Kasumi-1 (cell line): ENCODE measurements at places on chromosomes 7 and 10.

DNA sequence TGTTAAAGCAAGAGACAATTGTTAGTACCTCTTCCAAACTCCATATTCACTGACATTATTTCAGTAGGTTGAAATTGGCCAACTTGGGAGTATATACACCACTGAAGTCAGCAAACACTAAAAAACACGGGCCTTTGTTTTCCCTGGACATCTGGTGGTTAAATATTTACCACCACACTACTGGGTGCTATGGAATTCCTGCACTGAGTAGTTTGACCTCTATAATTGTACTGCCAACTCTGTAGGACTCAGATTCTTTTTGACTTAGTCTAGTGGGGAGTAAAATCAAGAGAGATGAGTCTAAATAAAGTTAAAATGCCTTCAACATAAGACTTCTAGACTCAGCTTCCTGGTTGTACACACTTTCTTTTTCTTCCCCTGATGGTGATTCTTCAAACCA is 41.3 kb upstream of the TES start:
- DNase-seq = no peak

GRCh38 chr10:19097151-19097550 is 48.5 kb downstream of the MALRD1 start:
- no peak for DNase-seq

GRCh38 chr10:77546042-77546441 is 91.6 kb downstream of the KCNMA1 start:
- no peak for DNase-seq

DNA sequence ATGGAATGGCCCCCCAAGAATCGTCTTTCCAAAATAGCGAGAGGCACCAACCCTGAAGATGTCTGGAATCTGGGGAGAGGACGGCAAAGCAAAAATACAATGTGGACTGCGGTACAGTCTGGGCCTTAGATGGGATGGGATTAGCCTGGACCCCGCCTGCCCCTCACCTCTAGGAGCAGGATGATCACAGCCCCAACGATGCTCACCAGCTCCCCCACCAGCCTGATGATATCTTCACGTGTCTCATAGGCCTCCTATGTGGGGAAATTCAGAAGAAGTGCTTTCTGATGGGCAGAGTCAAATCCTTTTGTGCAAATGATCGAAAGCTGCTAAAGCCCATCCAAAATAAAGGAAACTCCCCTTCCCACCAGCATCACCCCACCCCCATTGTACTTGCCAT is 18.2 kb downstream of the TRPV5 start:
- DNase-seq = no peak

DNA sequence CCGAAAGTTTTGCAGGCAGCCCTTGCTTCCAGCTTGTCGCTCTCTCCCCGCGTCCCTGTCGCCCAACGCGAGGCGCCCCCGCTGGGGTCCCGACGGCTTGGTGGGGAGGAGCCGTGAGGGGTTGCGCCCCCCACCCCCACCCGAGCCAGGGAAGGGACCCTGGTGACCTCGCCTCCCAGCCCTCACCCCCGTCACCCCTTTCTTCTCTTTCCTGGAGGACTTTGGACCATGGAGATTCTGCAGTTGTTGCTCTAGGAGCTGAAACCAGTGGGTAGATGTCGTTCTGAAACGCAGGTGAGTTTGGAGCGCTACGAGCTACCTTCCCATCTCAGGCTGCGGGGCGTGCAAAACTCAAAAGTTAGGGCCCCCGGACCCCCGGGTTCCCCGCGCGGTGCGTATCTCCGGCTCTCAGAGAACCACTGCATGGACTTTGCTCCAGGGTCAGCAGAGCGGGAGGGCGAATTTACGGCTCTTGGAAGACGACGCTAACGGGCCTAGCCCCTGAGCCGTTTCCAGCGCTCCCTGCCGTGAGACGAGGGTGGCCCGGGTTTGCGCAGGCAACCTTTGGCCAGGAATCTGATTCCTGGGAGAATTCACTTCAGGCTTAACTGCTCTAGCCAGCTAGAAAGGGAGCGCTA is 684 bp upstream of the ATXN7L1 start:
- DNase-seq = no peak

- no peak for DNase-seq
Observed at GRCh38 chr10:7609556-7609955, 57.2 kb downstream of the ITIH5 start.

DNA sequence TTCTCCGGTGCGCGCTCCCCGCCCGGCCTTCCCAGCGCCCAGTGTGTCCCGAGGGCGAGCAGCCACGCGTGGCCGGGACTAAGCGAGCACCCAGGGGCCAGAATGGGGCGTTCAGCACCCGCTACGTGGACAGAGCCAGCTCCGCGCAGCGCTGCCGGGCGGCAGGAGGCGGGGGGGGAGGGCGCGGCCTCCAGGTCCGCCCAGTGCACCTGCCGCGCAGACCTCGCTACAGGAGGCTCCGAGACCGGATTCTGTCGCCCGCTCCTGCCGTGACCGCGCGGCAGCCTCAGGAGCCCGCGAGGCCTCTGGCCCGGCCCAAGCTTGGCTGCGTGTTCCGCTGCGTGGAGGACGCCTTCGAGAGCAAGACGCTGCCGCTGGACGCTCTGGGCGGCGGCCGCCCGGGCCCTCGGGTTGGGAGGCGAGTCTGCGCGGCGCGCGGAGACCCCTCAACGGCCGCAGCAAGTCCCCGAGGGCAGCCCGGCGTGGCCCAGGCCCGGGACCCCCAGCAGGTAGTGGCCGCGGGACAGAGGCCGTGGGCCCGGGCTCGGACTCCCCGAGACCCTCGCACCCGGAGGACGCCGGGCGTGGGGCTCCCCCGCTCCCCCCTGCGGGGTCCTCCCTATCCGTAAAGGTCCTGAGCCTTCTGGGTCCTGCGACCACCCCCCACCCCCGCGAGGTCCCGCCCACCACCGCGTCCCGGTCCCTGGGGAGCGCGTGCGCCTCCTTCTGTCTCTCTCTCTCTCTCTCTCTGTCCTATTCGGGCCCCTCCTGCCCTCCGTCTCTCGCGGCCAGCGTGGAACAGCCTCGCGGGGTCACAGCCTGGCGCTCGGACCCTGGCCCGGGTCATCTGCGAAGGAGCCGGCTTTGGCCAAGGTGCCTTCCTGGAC is 904 bp upstream of the DPYSL4 start:
- no peak for DNase-seq

DNA sequence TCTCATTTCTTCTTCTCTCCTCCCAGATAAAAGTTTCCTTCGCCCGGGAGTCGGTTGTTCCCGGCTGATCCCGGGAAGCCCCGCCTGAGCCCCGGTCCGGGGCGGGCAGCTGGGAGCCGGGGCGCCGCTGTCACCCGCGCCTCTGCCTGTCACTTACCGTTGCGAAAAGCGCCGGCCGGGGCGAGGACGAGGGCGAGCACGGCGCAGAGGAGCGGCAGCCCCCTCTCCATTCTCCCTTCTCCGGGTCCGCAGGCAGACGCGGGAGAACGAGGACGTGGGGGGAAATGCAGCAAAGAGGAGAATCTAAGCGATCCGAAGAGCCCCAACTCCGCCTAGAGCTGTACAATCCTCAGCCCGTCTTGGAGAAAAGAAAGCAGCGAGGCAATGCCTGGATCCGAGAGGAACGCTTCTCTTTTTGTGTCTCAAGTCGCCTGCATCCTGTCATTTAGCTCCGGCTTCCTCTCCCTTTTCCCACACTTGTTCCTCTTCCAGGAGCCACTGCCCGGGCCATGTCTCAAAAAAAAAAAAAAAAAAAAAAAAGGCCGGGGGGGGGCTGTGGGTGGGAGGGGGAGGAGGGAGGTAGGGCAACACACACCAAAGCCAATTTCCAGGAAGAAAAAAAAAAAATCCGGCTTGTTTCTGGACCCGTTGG is at the start of gene NRP1:
TSS of gene NRP1 (minus strand) at position 515 of the 652 bp plus-strand sequence. CDS start at position 230, 285 bp downstream.
- DNase-seq = peak; percentile 61

- no peak for DNase-seq
Observed at GRCh38 chr10:6279540-6280267, 77.0 kb downstream of the PFKFB3 start.
